ENCODE measurements at places on chromosomes 2 and 18.

GRCh38 chr2:105712166-105712915 lies 32.4 kb upstream of the NCK2 start:
- peak; percentile 73 for DNase-seq

DNA sequence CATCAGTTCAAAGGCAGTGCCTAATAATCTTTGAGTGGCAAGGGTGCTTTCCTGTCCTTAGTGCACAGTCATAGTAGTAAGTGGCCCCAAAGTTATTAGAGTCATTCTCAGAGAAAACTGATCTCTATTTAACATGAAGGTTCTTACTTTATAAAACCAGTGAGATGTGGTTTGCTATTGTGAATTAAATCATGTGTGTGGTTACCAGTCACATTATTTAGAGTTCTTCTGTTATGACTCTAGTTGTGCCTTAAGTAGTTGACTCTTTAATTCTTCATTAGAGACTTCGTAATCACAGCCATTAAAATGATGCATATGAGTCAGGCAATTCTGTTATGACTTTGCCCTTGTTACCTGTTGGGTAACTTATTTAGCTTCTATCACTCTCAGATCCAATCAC lies 1392.9 kb upstream of the ACVR2A start:
- no peak for DNase-seq

GRCh38 chr2:68284896-68285295 lies 32.6 kb upstream of the PPP3R1 start:
- peak; percentile 68 for DNase-seq

DNA sequence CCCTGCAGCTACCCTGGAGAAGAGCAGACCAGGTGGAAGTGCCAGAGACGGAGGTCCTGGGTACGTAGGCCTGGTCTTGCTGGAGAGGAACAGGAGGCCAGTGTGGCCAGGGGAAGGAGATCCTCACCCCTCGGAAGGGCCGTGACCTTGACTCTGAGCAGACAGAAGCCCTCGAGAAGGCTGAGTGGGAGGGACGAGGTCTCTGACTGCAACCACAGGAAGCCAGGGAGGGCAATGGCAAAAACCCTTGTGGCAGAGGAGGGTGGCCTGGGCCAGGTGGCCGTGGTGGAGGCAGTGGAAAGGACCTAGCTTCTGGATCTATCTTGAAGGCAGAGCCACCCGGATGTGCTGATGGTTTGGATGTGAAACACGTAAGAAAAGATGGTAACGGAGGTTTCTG lies 28.1 kb downstream of the THAP4 start:
- no peak for DNase-seq

DNA sequence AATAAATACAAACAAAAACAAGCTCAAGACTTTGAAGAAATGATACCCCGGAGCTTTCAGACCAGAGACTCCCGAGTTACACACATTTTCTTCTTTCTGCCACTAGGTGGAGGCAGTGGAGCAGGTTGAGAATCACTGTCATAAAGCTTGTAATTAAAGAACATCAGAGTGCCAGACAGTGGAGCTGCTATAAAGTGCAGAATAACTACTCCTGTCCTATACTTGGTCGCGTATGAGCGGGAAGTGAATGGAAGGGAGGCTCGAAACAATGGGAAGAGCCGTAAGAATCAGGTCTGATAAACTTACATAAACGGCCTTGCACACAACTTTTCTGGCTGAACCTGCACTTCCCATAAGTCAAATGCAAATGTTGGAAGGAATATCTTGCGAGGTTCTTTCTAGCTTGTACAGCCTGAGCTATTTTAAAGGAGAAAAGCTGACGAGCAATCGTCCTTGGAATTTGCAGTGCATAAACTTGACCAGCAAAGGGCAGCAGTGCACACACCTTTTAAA lies 189.0 kb downstream of the RPIA start:
- peak; percentile 38 for DNase-seq

DNA sequence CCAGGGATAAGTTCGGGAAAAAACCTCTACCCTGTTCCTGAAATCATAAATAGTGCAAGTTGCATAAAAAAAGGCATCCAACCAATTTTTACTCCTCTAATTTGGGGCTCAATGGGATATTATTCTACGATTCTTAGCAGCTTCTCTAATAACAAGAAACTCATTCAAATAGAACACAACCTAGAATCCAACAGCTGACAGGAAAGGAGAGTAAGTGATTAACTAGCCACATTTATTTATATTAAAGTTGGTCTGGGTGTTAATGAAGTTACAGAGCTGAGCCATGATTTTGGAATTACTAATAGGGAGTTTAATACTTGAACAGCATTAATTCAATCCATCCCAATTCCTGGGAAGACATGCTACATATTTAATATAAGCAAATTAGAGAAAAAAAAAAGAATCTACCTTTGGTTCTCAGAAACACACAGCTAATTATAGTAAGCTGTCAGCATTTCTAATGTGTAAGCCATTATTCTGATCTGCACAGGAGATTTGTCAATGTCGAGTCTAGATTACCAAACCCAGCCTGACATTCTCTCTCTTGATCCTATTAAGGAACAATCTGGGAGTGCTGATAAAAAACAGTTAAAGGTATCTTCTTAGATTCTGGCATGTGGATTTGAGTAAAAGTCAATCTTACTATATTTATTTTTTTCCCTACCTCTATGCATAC lies 267.7 kb downstream of the NBAS start:
- DNase-seq: no peak
